Right renal cortex interstitium (tissue), 3 donors: ENCODE measurements at places on chromosomes 3 and 15. TPM values are rescaled to one million over a fixed set of nuclear protein-coding genes. Genes with fewer than 3 reads are reported as not detected.

GRCh38 chr15:55742498-55742926 lies 440 bp downstream of the PRTG start:
- DNase-seq, result peak; percentile 31

DNA sequence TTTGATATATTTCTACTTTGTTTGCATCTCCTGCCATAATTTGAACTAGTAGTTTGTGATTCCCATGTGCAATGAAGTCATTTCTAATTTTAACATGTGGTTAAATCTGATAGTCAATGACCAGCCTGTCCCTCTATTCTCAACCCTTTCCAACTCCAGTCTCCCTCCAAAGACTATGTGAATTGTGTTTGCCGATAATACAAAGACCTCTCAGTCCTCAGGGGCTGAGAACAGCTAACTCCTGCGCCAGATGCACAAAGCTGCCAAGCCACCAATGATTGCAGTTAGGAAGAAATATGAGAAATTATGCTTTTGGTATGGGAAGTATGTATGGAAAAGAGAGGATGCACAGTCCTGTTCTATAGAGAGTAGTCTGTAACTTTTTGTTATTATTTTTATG lies 54.0 kb downstream of the KCNH8 start:
- DNase-seq, result no peak

DNA sequence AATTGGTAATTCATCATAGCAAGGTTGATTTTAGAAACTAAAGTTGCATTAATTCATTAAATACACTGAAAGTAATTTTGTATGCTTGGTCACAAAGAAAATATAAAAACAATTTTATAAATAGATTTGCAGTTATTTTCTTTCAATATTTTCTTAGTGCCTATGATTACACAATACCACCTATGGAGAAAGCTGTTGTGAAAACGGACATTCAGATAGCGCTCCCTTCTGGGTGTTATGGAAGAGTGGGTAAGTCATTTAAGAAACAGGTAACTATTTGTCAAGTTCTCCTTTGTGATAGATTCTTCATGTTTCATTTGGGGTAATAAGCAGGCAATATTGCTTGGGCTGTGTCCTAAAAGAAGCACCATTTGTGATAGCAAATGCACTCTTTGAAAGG lies 3.0 kb downstream of the DUT start:
- DNase-seq, result no peak

DNA sequence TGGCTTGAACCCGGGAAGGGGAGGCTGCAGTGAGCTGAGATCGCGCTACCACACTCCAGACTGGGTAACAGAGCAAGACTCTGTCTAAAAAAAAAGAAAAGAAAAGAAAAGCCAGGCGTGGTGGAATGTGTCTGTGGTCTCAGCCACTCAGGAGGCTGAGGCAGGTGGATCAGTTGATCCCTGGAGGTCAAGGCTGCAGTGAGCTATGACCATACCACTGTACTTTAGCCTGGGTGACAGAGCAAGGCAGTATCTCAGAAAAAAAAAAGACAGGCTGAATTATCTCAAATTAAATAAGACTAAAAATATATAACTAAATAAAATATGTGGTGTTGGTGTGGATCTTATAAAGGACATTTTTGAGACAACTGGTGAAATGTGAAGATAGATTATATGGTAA lies 20.6 kb downstream of the SMARCC1 start:
- DNase-seq, result no peak

DNA sequence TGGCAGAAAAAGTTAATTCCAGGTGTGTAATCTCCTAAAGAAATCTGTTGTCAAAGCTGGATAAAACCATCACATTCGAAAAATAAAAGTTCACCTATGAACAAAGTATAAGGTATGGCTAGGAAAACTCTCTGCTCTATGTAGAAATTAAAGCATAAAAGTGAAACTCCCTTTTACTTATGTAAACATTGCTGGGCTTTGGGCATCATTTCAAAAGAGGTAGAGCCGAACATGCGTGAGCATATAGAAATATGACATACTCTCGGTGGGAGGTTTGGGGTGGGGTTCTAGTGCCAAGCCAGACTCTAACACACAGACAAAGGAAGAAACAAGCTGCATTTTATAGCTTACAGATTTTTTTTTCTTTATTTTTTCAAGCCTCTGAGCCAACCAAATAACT lies 306.8 kb upstream of the ATP11B start:
- no peak for DNase-seq

- DNase-seq, result no peak
Observed at GRCh38 chr3:164208048-164208447, 870.2 kb downstream of the SI start.

GRCh38 chr3:186815435-186815834 lies 9.2 kb upstream of the RFC4 start:
- no peak for DNase-seq

- no peak for DNase-seq
Observed at GRCh38 chr3:193620650-193621049, 27.6 kb downstream of the OPA1 start.

- no peak for DNase-seq
Observed at GRCh38 chr15:97953254-97953653, 7.2 kb upstream of the ARRDC4 start.

DNA sequence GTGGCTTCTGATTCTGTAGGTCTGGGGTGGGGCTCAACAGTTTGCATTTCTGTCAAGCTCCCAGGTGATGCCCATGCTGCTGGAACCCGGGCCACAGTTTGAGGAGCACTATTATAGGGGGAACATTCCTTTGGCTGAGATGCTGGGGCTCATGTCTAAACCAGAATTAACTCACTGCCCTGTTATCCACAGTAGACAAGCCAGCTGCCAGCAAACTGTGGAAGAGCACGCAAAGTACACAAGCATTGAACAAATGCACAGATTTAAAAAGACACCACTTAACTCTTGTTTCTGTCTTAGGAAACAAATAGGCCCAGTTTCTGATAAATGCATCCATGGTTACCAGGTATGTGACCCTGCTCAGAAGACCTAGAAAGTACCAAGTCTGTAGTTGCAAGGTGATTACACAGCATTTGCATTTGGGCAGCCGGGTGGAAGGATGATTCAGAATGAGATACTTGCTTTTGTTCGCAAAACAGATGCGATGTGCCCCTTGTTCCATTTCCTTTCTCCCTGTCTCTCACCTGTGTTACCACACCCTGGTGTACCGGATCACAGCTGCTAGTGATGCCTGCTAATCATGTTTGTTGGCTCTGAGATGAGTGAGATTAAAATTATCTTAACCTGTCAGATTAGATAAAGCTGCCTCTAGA lies 12.4 kb downstream of the GYG1 start:
- DNase-seq, result no peak

GRCh38 chr3:78605178-78605577 lies 1162.6 kb downstream of the ROBO1 start:
- DNase-seq, result no peak

GRCh38 chr15:88918738-88919137 lies 5.6 kb upstream of the MFGE8 start:
- no peak for DNase-seq

DNA sequence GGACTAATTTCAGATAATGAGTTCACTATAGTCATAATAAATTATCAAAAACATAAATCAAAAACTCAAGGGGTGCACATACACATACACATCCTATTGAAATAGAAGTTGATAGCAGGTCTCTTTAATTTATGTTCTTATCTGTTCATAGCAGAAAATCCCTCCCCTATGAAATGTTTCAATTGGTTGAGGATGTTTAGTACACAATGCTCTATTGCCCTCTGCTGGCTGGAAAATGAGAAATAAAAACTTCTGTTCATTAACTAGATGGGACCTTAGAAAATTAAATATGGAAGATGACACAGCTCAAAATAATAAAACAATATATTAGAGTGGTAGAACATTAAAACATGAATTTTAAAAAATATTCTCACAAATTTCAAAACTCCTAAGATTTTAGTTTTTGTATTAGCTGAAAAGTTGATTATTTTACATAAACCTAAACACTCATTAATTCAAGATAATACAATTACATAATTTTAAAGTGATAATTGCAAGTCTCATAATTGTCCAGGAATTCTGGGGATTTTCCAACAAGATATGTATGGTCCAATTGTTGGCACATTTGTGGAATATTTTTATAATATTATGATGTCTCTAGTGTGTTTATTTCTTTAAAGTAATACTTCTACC lies 735.0 kb downstream of the ROBO1 start:
- DNase-seq, result no peak

GRCh38 chr15:38683382-38684242 lies 119.0 kb upstream of the RASGRP1 start:
- DNase-seq, result no peak

GRCh38 chr3:31752305-31753049 lies 219.8 kb downstream of the STT3B start:
- no peak for DNase-seq

DNA sequence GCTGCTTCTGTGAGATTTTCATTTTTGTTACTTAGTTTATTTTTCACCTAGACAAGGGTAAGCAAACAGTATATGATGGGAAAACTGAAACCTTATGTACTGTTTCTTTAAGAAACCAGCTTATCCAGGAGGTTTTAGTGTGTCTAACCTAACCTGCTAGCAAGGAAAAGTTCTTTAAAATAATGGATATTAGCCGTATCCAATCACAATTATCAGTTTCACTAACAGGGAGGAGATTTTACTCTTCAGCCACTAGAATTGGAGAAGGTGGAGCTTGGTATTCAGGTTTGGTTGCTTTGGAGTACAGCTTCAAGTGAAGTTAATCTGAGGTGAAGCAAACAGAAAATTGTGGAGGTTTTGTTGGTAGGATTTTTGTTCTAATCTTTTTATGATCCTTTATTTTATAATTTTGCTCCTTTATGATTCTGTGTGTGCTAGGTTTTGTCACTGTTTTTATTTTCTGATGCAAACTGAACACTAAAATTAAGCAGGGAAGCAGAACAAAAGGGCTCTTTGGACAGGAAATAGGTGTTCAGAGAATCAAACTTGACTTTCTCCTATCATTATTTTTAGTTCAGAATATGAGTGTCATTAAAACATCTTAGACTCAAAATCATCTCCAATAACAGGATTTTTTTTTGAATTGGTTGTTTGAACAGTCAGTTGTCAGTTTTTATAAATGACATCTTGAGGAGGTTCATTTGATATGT lies 13.0 kb downstream of the ZFAND6 start:
- peak; percentile 80 for DNase-seq

- no peak for DNase-seq
Observed at GRCh38 chr3:156682501-156682900, 8.1 kb downstream of the TIPARP start.

DNA sequence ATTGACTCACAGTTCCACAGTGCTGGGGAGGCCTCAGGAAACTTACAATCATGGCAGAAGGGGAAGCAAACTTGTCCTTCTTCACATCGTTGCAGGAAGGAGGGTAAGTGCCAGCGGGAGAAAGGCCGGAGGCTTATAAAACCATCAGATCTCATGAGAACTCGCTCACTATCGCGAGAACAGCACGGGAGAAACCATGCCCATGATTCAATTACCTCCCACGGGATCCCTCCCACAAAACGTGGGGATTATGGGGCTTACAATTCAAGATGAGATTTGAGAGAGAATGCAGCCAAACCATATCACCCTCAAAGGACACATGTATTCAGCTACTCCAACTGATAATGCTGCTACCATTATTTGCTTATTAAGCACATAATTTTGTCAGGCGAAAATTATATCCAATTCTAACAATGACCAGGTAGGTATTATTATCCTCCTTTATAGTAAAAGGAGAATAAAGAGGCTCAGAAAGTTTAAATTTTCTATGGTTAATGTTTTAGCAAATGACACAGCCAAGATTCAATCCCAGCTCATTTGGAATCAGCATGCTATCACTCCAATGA lies 327.2 kb upstream of the CDIN1 start:
- DNase-seq, result no peak

DNA sequence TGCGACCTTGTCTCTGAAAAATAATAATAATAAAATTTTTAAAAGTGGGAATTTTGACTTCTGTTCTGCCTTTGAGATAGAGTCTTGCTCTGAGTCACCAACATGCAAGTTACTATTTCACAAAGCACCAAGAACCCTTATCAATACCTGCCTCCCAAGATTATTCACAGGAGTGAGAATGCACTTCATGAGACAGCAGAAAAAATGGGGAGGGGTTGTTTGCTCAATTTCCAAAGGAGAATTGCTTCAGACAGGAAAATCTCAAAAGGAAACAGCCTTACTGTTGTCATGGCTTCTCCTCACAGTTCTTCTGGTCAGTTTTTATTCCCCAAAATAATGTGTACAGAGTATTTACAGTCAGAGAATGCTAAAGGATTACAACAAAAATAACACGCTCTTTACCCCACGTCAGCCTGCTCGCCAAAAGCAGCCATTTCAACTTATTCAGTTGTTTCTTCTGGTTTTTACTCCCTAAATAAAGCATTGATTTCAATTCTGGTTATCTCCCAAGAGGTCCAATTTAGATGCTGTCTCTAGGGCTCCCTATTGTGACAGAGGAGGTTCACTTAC lies 89.0 kb downstream of the PPCDC start:
- no peak for DNase-seq

- no peak for DNase-seq
Observed at GRCh38 chr3:30501526-30501925, 104.9 kb upstream of the TGFBR2 start.

DNA sequence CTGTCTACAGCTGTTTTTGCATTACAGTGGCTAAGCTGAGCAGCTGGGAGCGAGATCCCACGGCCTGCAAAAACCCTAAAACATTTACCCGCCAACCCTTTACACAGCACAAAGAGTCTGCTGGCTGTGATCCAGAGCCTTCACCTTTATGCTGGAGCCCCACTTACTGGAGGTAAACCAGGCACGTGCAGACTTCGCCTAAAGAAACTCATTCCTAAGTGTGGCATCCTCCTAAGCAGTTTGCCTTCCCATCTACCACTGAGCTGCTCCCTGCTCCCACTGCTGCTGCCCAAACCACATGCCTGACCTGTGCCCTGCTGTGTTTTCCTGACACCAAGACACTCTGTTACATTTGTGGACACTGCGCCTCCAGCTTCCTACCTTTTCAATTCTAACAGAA lies 53.0 kb downstream of the CHSY1 start:
- no peak for DNase-seq

- DNase-seq, result no peak
Observed at GRCh38 chr3:119238363-119238762, 2.3 kb downstream of the B4GALT4 start.

GRCh38 chr3:172119266-172119969 lies 80.0 kb downstream of the FNDC3B start:
- no peak for DNase-seq

ZNF662 gene
- 23.4 TPM for polyA plus RNA-seq

BNC1 gene
- 0.23 TPM for polyA plus RNA-seq

CAPN3 gene
- 24.6 TPM for polyA plus RNA-seq

TRAT1 gene
- polyA plus RNA-seq, result 0.12 TPM

AADACL2 gene
- polyA plus RNA-seq, result not detected

TMEM41A gene
- polyA plus RNA-seq, result 31.3 TPM

LRRC34 gene
- polyA plus RNA-seq, result 10.3 TPM

STRIT1 gene
- 1.9 TPM for polyA plus RNA-seq

CD80 gene
- polyA plus RNA-seq, result 0.23 TPM

EFCAB12 gene
- polyA plus RNA-seq, result 3.2 TPM

SCN11A gene
- polyA plus RNA-seq, result 0.85 TPM
